ENCODE measurements at places on chromosomes 7 and 10. TPM values are rescaled to one million over a fixed set of nuclear protein-coding genes. Genes with fewer than 3 reads are reported as not detected.

The GRID2IP gene
- not detected for total RNA-seq

The SNX10 gene
- 5.2 TPM for total RNA-seq

The PLXDC2 gene
- total RNA-seq = 0.03 TPM

The MET gene
- total RNA-seq = 72.0 TPM

The LRRTM3 gene
- total RNA-seq = not detected

The ARMC3 gene
- 0.79 TPM for total RNA-seq

The SHH gene
- total RNA-seq = 0.46 TPM

The KNDC1 gene
- total RNA-seq = 0.74 TPM

The NUTM2E gene
- total RNA-seq = 0.43 TPM

The PRSS2 gene
- not detected for total RNA-seq

The RPEL1 gene
- 0.07 TPM for total RNA-seq

Measured in A549 treated with AZD2906 at 1 μM for 4 hours (cell line).